ENCODE measurements at places on chromosomes 4 and X. TPM values are rescaled to one million over a fixed set of nuclear protein-coding genes. Genes with fewer than 3 reads are reported as not detected.

- no peak for DNase-seq
Measured at GRCh38 chr4:105306820-105307219, 160.1 kb downstream of the TET2 start.

Gene DDX53
- not detected for total RNA-seq

GRCh38 chr4:60656171-60656570, 544.0 kb upstream of the ADGRL3 start:
- DNase-seq, result no peak

Gene NCAPG
- 4.0 TPM for total RNA-seq

DNA sequence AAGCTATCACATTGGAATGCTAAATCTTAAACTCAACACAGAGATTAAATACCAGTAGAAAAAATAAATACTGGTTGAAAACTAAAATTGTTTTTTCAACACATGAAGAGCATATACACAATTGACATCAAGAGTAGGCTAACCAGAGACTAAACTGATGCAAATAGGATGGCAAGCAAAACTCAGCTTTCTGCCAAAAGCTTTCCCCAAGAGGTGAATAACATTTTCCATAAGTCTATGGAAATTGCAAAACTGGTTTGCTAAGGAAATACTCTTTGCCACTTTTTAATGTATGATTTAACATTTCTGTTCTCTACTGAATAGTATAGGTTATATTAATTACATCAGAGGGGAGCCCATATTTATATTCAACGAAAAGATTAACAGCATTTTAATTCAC, 23.8 kb downstream of the IQCM start:
- no peak for DNase-seq

DNA sequence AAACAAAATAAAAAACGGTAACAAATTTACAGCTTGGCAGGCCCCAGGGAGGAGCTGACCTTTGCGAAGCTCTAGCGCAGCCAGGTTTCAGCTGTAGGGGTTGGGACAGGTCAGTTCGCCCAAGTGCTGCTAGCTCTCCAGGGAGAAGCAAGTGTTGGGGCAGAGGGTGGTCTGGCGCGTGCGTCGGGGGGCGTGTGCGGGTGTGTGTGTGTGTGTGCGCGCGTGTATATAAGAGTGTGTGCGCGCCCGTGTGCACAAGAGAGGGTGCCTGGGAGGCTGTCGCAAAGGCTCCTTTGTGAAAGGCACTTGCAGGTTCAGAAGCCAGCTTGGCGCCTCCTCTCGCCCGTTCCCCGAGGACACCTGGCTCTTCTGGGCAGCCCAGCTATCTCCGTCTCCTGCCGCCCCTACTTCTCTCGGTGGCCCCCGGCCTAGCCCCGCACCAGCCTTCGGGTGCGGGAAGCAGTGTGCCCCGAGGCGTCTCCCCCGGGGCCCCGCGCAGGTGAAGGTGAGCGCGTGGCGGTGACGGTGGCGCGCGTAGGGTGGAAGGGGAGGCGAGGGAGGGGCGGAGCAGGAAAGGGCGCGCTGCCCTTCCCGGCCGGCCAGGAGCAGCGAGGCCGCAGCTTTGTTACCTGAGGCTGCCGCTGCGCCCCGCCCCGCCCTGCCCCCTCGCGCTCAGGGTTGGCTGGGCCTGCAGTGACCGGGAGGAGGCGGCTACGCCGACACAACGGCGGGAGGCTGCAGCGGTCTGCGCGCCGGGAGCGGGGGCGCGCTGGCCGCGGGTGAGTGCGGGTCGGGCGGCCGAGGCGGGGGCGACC, at the start of gene FHDC1:
Gene FHDC1 (plus strand): TSS at position 693 of the 815 bp plus-strand sequence. CDS start 6,735 bp downstream, outside the sequence.
- DNase-seq, result peak; percentile 61

GRCh38 chr4:81352446-81352835, 119.3 kb downstream of the RASGEF1B start:
- no peak for DNase-seq

- no peak for DNase-seq
Measured at GRCh38 chr4:143252478-143252877, 67.8 kb downstream of the USP38 start.

DNA sequence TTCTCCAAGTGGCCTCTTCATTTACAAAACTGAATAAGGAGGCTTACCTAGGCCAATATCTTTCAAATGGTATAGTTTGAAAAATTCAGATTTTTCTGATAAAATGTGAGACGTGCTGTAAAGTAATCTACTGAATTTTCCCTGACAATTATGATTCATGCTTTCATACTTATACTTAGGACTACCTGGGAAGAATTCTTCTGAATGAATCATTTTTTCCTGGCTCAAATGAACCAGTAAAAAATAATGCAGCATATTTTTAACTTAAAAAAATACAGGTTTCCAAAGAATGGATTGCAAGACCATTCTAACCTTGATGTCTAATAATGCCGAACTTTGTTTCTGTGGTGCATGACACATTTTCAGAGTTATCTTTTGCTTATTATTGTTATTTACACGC, 375.4 kb downstream of the ZNF674 start:
- no peak for DNase-seq

DNA sequence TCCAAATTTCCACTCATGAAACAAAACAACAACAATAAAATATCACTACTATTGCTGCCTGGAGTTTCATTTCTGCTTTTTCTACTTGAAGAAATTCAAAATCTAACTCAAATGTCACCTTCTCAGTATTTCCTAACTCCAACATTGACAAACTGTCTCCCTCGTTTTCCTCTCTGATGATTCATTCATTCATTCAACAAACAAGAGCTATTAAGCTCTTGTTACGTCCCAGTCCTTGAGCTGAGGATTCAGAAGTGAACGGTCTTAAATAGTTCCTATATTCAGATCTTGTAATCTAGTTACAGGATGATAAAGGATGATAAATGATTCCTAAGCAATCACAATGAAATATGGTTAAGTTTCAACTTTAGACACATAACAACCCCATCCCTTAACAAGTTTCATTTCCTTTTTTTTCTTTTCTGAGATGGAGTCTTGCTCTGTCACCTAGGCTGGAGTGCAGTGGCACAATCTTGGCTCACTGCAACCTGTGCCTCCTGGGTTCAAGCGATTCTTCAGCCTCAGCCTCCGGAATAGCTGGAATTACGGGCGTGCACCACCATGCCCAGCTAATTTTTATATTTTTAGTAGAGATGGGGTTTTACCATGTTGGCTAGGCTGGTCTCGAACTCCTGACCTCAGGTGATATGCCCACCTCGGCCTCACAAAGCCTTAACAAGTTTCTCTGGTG, 1.7 kb downstream of the SLC9B2 start:
- DNase-seq, result peak; percentile 52

GRCh38 chr4:76035799-76036380, at the start of gene CXCL11:
Gene CXCL11, minus strand, starts transcription at chr4:76036070. Its CDS starts 83 bp downstream, at chr4:76035987.
- DNase-seq, result peak; percentile 73

Gene FREM3
- total RNA-seq, result 0.22 TPM

Gene STBD1
- 0.40 TPM for total RNA-seq

DNA sequence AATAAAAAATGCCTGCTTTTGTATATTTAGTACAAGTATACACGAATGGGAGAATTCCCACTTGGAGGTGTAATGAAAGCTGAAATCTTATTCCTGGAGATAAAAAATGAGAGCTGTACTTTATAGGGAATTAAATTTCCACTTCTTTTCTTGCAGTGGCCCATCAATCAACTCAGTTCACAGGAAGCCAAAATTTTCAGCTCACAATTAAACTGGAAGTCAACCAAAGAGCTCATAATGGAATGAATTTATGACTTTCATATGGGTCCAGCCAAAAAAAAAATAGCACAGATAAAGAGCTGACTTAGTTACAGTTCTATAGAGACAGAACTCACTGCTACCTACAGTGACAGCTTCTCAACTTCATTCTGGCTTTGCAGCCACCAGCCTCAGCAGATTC, 115.2 kb upstream of the TBC1D9 start:
- DNase-seq, result no peak

DNA sequence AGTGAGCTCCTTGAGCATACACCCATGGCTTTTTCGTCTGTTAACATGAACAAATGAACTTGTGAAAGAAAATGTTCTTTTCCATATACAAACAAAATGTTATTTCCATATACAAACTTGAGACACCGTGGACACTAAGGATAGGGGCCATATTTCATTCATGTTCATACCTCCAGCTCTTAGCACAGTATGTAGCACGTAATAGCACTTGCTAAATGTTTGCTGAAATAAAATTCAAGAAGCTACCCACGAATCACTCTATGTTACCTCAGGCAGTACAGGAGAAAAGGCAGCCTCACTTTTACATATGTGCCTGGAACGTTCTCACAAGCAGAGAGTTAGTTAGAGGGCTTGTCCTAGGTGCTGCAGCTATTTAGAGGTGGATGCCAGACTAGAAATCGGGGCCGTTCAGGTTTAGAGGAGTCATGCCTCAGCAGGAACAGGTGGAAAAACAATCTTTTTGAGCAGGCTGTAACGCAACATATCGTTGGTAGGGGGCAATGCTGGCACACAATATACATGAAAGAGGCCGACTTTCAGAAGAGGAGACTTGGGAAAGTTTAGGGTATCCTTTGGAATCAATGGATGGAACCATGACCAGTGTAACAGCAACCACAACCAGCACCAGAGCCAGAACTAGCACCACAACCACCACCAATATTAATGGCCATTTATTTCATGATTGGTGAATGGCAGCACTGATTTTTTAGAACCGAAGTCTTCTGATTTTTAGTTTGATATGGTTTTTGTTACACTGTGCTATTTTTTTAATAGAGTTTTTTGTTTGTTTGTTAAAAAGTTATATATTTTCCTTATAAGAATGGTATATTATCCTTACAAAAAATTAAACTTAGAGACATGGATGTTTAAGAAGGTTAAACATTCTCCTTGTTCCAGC, 14.8 kb upstream of the PAQR3 start:
- peak; percentile 26 for DNase-seq

Gene PAGE1
- total RNA-seq, result not detected

DNA sequence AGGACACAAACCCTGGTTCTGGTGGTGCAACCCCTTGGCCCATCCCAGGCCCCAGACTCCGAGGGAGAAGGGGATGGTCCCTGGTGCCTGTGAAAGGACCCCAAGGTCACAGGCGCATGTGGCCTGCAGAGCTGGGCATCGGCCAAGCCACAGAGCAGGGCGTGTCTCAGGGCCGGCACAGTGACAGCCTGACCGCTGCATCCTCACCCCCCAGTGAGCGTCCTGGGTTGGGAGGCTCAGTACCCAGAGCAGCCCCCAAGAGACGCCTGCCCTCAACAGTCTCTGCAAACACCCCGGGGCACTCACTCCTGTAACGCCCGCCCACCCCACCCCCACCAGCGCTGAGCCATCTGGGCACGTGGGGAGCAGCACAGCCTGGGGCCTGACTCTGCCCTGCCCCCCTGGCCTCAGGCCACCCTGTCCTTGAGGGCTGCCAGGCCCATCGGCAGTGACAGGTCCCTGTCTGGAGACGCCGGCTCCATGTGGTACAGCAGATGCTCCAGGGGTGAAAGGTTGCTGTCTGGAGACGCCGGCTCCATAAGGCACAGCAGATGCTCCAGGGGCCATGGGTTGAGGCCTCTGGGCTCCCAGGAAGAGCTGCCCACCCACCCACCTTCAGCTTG, 24.5 kb upstream of the CPLX1 start:
- DNase-seq, result no peak

GRCh38 chrX:87338510-87338909, 179.1 kb upstream of the KLHL4 start:
- peak; percentile 70 for DNase-seq

DNA sequence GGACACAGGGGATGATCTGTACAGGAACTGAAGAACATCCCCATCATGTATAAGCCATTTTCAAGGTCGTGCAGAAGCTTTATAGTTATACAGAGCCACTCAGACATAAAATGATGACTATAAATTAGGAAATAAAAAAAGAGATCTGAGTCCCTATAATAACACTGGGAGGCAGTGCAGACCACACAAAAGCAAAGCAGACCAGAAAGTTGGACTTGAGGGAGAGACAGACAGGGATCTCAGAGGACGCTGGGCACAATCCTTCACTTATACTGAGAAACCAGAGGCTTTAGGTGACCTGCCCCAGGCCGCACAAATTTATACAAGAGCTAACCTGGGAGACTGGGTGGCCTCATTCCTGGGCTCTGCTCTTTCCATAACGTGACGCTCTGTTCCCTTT, 70.5 kb downstream of the HADH start:
- DNase-seq, result peak; percentile 49
